ENCODE measurements at places on chromosomes 1 and 21. TPM values are rescaled to one million over a fixed set of nuclear protein-coding genes. Genes with fewer than 3 reads are reported as not detected.

- H3K27me3 ChIP-seq: no peaks in the 10 kb centered on the region
- H3K27ac ChIP-seq: peak overlapping the region; percentile 63
- DNase-seq: no peak
- H3K4me3 ChIP-seq: no peak overlapping the region
Measured at GRCh38 chr1:94083681-94084080, 37.3 kb downstream of the ABCA4 start.

- H3K27me3 ChIP-seq: no peaks in the 10 kb centered on the region
- no peak overlapping the region for H3K27ac ChIP-seq
- no peaks in the 10 kb centered on the region for H3K4me1 ChIP-seq
- H3K36me3 ChIP-seq: no peaks in the 10 kb centered on the region
- no peak for DNase-seq
Measured at GRCh38 chr1:37653906-37654305, 19.2 kb upstream of the RSPO1 start.

GRCh38 chr21:38170283-38170682 is 86.5 kb upstream of the KCNJ15 start:
- no peak overlapping the region for H3K27ac ChIP-seq
- H3K36me3 ChIP-seq: no peaks in the 10 kb centered on the region
- no peak overlapping the region for H3K4me3 ChIP-seq
- H3K27me3 ChIP-seq: no peaks in the 10 kb centered on the region
- no peaks in the 10 kb centered on the region for H3K4me1 ChIP-seq
- no peak for DNase-seq

- H3K27ac ChIP-seq: no peak overlapping the region
- DNase-seq: no peak
- no peak overlapping the region for H3K4me3 ChIP-seq
Measured at GRCh38 chr1:44297695-44298400, 57.2 kb downstream of the ERI3 start.

DNA sequence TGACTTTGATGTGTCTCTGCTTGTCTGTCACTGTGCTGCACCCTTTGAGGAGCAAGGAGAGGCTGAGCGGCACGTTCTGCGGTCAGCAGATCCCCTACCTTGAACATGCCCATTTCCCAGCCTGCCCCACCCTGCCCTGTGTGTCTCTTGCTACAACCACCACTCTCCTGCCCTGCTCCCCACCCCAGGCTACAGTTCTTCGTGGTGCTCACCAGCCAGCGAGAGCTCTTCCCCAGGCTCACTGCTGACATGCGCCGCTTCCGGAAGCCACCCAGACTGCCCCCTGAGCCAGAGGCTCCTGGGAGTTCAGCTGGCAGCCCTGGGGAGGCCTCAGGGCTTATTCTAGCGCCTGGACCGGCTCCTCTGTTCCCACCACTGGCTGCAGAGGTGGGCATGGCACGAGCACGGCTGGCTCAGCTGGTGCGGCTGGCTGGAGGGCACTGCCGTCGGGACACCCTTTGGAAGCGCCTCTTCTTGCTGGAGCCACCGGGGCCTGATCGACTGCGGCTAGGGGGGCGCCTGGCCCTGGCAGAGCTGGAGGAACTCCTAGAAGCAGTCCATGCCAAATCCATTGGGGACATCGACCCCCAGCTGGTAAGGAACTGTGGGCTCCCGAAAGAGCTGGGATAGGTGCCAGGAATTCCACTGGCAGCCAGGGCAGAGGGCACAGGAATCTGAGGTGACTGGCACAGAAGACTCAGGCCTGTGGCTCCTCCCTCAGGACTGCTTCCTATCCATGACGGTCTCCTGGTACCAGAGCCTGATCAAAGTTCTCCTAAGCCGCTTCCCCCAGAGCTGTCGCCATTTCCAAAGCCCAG is 5.6 kb downstream of the HYI start:
- no peak for DNase-seq
- peaks cover 7% of the 10 kb centered on the region for H3K4me1 ChIP-seq
- H3K27me3 ChIP-seq: no peaks in the 10 kb centered on the region
- no peak overlapping the region for H3K4me3 ChIP-seq
- no peak overlapping the region for H3K27ac ChIP-seq
- no peaks in the 10 kb centered on the region for H3K36me3 ChIP-seq

DNA sequence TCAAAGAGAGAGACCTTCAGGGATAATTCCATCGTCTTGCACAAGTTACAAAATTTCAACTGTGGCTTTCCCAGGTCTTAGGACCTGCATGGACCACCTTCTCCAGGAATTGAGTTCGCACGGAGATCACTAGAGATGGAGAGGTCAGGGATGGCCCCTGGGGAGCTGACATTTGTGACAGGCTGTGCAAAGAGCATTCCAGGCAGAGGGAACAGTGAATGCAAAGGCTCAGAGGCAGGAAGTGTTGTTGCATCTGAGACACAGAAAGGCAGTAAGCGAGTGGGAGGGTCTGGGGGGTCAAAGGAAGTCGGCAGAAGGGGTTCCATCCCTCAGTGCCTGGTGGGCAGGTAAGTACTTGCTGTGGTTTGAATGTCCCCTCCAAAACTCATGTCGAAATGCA is 9.5 kb upstream of the SELENON start:
- no peak for DNase-seq
- no peak overlapping the region for H3K27ac ChIP-seq
- H3K4me3 ChIP-seq: no peak overlapping the region
- H3K36me3 ChIP-seq: no peaks in the 10 kb centered on the region
- H3K27me3 ChIP-seq: no peaks in the 10 kb centered on the region
- no peaks in the 10 kb centered on the region for H3K4me1 ChIP-seq

ASCL5 gene
- total RNA-seq: not detected

SPATA17 gene
- 0.51 TPM for total RNA-seq

A3GALT2 gene
- total RNA-seq: not detected

PDE9A gene
- total RNA-seq: 0.72 TPM
